ENCODE measurements at places on chromosomes 2 and 18.

DNA sequence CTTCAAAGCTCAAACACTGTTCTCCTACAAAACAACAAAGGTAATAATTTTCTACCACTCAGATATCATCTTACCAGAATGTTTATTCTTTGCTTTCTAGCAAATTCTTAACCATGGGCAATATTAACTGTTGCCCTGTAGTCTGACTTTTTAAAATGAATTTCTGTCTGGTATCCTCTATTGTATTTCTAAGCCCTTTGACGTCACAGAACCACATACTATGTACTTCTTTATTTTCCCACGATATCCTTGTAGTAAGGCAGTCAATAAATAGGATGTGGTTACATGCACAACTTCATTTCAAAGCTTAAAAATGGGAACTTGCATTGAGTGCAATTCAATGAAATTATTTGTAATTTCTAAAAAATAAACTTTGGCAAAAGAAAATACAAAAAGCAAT, 58.7 kb downstream of the THADA start:
- no peak for DNase-seq

DNA sequence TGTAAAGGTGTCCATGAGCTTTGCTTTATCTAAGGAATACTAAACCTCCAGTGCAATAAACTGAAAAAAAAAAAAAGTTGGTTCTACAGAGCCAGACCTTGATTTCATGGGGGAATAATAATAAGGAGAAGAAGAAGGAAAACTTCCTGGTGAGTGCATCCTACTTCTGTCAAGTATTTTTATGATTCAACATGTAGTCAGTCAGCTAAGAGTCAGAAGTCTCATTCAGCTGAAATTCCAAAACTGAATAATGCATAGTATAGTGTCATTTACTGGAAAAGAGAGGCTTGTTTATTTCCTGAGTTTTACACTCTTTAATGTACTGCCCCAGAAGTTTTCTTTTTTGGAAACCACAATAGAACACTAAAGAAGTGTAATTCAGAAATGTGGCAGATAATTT, 77.8 kb upstream of the TACR1 start:
- DNase-seq = no peak

DNA sequence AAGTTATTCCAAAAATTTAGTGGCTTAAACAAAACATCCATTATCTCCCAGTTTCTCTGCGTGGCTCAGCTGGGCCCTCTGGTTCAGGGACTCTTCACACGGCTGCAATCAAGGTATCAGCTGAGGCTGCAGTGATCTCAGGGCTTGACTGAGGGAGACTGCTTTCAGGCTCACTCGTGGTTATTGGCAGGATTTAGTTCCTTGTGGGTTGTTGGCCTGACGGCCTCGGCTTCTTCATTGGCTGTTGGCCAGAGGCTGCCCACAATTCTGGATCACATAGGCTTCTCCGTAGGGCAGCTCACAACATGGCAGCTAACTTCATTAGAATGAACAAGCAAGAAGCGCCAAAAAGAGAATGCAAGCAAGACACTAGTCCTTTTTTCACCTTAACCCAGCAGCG, 90.1 kb downstream of the ABI2 start:
- DNase-seq = no peak

DNA sequence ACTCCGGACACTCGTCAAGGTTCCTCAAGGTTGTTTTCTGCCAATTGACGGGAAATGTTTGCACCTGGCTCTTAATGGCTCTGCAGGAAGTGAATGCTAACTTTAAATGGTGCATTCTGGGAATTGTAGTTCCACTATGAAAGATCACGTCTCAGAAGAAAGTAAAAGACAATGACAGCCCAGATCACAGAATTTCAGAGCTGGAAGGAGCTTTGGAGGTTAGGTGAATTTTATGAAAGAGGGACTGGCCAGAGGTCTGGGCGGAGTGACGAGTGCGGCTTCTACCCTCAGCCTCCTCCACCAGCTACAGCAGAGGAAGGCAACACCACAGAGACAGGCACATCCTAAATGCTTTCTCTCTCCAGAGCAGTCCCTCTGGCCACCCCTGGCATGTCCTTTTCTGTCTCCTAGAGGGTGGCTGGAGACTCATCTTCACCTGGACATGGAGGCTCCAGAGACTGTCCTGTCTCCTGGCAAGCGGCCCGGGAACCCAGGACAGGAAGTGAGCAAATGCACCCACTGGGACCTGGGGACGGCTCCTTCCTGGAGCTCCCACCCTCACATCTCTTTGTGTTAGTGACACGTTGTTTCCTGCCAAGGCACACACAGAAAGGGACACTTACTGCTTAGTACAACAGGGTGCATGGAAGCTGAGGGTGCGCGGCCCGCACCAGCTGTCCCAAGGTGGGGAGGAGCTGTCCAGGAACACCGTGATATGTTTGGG, 19.4 kb downstream of the THAP4 start:
- DNase-seq = no peak

DNA sequence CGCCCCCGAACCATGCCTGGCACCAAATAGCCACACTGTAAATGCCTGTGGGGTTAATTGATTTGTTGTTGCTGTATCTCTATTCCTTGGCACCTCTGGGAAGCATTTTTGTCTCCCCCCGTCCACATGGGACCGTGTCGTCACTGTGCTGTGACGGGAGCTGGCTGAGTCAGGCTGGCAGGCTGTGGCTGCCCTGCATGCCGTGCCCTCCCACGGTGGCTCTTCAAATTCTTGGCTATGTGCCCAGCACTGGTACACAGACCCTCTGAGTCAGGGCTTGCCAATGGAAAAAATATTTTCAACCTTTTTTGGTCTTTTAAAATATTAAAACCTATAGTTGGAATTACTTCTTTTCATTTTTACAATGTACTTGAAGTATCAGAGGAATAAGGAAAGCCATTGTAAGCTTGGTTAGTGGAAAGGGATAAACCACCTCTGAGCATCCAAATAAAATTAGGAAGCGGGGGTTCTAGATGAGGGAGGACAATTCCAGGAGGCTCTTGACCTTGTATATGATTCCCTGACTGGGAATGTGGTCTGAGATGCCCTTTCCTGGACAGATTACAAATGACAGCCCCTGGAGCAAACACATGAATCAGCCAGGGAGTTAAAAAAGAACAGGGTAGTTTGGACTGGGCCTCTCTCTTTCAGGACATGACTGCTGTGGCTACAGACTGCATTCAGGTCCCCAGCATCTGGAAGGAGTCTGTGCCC, 59.4 kb downstream of the DGKD start:
- DNase-seq = peak; percentile 45

DNA sequence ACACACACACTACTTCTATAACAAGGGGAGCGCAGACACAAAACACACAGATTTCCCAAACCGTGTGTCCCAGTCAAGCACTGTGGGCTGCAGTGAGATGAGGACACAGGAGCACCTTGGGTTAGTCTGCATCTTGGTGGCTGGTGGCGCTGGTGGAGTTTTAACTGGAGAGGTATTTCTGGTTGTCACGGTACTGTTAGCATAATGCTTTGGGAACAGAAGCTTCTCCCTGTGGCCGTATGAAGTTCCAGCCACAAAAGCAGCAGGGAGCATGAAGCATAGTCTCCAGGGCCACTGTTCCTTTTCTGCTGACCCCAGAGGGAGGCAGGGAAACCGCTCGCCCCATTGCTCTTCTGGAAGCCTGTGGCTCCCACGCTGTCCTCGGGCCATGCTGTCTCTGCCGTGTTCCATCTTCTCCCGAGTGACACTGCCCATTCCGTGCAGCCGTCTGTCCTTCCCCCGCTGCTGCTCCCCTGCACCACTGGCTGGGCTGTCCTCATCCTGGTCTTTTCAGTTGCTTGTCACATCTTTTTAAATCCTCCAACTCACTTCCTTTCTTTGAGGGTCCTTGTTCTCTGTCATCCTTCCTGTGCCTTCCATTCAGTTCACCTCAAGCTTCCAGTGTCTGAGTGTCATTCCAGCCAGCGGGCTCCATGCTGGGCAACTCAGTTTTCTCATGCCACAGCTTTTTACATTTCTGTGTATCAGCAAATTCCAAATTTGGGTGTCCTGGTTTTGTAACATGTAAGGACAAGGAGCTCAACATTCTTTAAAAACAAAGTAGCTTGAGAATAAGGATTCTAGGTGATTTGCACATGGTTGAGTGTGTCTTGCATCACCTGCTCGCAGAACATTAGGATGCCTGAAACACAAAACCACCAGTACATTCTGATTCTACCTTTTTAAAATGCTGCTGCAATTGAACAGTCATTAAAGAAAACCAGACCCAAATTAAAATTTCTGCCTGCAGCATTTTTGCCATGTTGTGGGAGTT, 125.0 kb downstream of the MTCL1 start:
- DNase-seq = no peak

DNA sequence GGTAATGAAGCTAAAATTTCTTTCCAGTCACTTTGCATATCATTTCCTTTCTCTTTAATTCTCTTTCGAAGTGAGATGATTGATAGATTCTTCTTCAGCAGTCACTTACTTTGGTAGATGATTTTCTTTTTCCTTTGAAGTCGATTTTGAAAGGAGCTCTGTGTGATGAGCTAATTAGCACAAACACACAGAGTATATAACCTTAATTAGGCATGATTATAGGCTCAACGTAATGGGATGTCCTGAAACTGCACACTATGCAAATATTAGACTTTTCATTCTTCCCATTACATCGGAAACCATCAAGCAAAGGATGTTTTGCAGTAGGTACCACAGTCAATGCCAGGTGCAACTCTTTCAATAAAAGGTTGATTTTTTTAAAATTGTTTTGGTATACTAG, 6.4 kb upstream of the CTLA4 start:
- no peak for DNase-seq

DNA sequence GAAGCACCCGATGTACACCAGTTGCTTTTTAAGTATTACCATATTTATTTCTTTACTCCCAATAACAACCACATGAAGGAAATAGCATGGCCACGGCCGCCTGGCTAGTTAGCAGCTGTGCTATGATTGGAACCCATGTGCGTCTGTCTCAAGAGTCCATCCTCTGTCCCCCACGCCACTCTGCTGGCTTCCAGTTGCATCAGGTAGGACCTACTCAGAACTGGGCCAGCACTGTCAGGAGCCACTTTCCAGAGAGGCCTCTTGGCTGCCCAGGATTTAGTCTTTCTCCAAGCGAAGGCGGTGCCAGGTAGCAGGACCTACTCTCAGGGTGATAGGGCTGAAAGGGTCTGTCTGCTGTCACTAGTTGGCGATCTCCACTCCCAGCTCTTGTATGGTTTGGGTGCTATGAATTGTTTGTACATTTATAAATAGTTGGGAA, 22.1 kb downstream of the ASB18 start:
- DNase-seq = no peak

DNA sequence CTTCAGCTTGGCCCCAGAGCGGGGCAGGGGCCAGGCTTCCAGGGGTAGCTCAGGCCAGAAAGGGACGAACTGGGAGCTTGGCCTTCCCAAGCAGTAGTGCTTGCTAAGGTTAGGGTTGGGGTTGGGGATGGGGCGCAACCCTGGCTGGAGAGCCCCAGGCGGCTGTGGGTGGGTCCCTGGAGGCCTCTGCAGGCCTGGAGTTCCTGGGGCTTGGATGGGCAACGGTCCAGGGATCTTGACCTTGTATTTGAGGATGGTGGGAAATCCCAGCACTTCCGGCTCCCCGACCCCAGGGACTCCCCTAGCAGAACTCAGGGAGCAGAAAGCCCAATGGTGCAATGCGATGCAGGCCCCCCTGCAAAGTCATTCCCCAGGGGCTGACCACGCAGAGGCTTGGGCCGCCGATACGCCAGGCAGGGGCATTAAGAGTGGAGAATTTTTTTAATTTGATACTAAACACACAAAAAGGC, 12.6 kb upstream of the MLPH start:
- no peak for DNase-seq

DNA sequence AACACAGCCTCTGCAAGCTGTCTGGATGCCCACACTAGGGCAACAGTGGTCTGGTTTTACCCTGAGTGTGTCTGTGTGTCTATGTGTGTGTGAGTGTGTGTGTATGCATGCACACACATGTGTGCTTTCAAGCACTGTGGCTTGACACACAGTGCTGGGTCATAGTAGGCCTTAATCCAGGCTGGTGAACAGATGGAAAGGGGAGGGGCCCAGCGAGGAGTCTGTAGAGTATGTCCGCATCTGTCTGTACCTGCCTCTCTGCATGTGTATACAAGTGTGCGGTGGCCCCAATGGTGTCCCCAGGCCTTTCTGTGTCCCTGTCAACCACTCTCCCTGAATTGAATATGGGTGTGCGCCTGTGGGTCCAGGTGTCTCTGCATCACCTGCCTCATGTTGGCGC, 9.3 kb upstream of the KCNIP3 start:
- DNase-seq = no peak

- DNase-seq = no peak
These were observed 45.2 kb upstream of the NYAP2 start for GRCh38 chr2:225354281-225354774.

DNA sequence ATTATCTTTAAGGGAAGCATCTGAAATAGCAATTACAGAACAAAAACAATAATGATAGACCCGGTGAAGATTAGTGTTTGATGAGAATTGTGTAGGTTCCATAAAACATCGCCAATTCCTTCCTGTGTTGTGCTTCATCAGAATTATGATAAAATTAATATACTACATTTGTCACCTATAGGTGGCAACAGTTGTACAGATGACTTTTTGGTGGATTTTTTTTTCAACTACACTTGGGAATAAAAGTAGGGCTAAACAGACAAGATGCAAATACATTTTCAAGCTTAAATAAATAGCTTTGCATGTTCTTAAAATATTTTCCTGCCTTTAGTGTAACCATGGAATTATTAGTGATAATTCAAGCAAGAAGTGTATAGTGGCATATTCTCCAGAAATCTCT, 7.0 kb upstream of the LYPD1 start:
- no peak for DNase-seq

GRCh38 chr2:109085912-109086742, 42.9 kb upstream of the SH3RF3 start:
- no peak for DNase-seq

- DNase-seq = no peak
These were observed 16.9 kb downstream of the PRKAG3 start for GRCh38 chr2:218814540-218815243.

- DNase-seq = no peak
These were observed 248.8 kb downstream of the RDH14 start for GRCh38 chr2:18311420-18312195.

- no peak for DNase-seq
These were observed 1.9 kb downstream of the PSMA8 start for GRCh38 chr18:26135548-26135947.

GRCh38 chr2:197239434-197239833, 71.1 kb downstream of the ANKRD44 start:
- no peak for DNase-seq

DNA sequence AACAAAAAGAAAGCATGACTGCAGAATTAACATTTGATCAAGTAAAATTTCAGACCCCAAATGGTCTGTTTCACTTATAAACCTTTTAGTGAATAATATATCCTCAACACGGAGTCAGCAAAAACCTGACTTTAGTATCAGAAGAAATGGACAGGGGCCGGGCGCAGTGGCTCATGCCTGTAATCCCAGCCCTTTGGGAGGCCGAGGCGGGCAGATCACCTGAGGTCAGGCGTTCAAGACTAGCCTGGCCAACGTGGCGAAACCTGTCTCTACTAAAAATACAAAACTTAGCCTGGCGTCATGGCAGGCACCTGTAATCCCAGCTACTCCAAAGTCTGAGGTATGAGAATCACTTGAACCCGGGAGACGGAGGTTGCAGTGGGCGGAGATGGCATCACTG, 3.0 kb downstream of the OR6B3 start:
- DNase-seq = no peak

GRCh38 chr2:206274434-206275311, at the start of gene ZDBF2:
ZDBF2 (plus strand) TSS chr2:206274663; CDS start chr2:206281850, 7,187 bp downstream.
- DNase-seq = no peak
